Activated T-cell treated with anti-CD3 and anti-CD28 coated beads for 4 hours (primary cell): ENCODE measurements at places on chromosomes 16 and 17.

DNA sequence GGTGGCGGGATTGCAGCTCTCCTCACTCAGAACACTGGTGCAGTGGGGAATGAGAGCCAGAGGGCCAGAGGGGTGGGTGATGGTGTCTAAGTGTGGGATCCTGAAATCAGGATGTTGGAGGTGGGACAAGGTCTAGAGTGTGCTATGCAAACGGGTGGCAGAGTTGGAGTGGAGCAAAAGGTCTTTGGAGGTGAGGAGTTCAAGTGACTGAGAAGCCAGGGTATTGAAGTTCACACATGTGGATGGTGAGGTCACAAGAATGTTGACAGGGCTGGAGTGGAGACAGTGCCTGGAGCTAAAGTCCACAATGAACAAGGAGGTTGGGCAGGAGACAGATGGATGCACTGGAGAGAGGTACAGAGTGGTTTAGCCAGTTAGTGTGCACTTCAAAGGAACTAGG lies 38.3 kb upstream of the MAP3K14 start:
- DNase-seq = no peak

DNA sequence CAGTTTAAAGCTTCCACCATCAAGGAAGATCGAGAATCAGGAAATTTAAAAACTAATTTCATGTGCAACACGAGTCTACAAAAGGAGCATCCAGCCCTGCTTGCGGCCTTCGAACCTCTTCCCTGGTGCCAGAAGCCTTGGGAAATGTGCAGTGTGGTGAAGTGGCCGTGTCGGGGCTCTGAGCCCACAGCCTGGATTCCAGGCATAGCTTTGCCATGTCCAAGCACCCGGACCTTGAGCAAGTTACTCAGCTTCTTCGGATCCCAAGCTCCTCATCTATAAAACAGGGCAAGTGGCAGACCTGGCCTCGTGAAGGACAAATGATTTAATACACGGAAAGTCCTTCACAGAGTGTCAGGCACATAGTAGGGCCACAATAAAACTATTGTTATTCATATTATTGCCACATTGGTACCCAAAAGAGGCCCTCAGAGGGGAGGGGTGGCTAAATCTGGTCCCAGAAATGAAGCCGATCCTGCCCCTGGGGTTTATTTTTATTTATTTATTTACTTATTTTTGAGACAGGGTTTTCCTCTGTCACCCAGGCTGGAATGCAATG lies 34.8 kb downstream of the COTL1 start:
- DNase-seq = no peak

GRCh38 chr16:65280845-65281512 lies 159.1 kb upstream of the CDH11 start:
- DNase-seq = no peak

- no peak for DNase-seq
These were observed 25.9 kb upstream of the SPATA32 start for GRCh38 chr17:45287526-45288500.
